ENCODE measurements at places on chromosomes 16 and 17. TPM values are rescaled to one million over a fixed set of nuclear protein-coding genes. Genes with fewer than 3 reads are reported as not detected.

The HNF1B gene
- 25.6 TPM for total RNA-seq

The HYDIN gene
- 0.37 TPM for total RNA-seq

The PNMT gene
- total RNA-seq = not detected

The PTX4 gene
- total RNA-seq = not detected

The KRTAP9-8 gene
- total RNA-seq = not detected

The COX10 gene
- 18.5 TPM for total RNA-seq

The GGT6 gene
- not detected for total RNA-seq

The ASPA gene
- total RNA-seq = not detected

The NDRG4 gene
- total RNA-seq = 26.9 TPM

The ABI3 gene
- not detected for total RNA-seq

The NPIPA7 gene
- 12.3 TPM for total RNA-seq

The BAHCC1 gene
- total RNA-seq = 15.2 TPM

The MMP25 gene
- total RNA-seq = 0.90 TPM

The METTL2A gene
- 28.2 TPM for total RNA-seq

The UTS2R gene
- total RNA-seq = not detected

The SMTNL2 gene
- 0.36 TPM for total RNA-seq

The PALB2 gene
- 11.7 TPM for total RNA-seq

The C17orf58 gene
- total RNA-seq = 18.1 TPM

The HOXB2 gene
- total RNA-seq = 0.55 TPM

The DOC2A gene
- 2.7 TPM for total RNA-seq

The ARL17B gene
- 6.2 TPM for total RNA-seq

The CLEC10A gene
- total RNA-seq = not detected

The ZNF19 gene
- total RNA-seq = 2.6 TPM

The CHST5 gene
- 0.04 TPM for total RNA-seq

The BICDL2 gene
- total RNA-seq = not detected

The C16orf46 gene
- 0.66 TPM for total RNA-seq

The EVI2A gene
- total RNA-seq = not detected

The SLC6A2 gene
- 0.08 TPM for total RNA-seq

The SLC9A5 gene
- 1.3 TPM for total RNA-seq

The ST6GALNAC2 gene
- 0.51 TPM for total RNA-seq

The DCAKD gene
- total RNA-seq = 18.8 TPM

The JPH3 gene
- total RNA-seq = 2.5 TPM
